Effector memory CD4-positive, alpha-beta T cell (primary cell): ENCODE measurements at places on chromosomes 5 and 9.

GRCh38 chr5:76999451-76999850, 30.8 kb upstream of the AGGF1 start:
- DNase-seq: no peak

- DNase-seq: no peak
Measured at GRCh38 chr9:113712053-113712452, 164.1 kb upstream of the ZNF618 start.

DNA sequence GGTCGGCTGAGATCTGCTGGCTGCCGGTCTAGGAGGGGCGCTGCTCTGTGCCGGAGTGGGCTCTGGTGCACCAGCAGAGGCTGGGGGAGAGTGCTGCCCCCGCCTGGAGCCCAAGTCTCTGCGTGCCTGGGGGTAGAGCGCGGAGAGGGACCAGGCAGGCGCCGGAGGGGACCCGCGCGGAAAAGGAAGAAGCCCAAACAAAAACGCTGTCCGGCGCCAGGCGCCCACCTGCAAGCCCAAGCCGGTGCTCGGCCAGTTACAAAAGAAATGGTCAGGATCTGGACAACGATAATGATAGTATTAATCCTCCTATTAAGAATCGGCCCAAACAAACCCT, 571 bp upstream of the S1PR3 start:
- DNase-seq: no peak

- no peak for DNase-seq
Measured at GRCh38 chr5:173392-174290, 17.7 kb upstream of the LRRC14B start.

DNA sequence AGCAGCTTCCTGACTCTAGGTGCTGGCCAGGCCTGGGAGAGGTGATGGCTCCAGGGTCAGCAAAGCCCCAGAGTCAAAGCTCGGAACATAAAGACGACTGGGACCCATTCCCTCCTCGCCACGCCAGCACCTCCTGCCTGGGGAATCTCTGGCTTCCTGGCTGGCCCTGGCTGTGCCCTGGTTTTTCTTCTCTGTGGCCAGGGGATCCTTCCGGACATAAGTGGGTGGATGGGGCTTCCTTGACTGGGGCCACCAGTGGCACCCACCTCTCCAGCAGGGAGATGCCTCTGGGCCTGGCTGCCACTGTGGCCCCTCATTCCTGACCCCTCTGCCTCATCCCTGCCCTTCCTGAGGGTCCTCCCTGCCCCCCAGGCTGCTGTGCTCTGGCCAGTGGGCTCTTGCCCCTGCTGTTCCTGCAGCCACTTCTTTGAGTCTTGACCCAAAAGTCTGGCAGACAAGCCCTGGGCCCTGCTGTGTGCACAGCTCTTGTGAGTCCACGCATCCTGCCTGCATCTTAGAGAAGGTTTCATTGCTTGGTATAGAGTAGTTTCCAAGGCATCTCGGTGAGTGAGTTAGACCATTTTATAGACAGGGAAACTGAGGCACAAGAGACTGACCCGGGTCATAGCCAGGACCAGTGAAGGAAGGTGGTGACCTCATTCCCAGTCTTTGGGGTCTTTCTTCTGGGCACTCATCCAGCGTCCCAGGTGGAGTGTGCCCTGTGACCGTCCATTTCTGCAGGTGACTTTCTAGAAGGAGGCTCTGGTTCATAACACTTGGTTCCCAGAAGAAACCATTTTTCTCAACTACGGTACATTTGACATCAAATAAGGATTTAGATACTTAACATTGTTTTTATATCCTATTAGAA, 17.3 kb upstream of the LPCAT1 start:
- DNase-seq: no peak

DNA sequence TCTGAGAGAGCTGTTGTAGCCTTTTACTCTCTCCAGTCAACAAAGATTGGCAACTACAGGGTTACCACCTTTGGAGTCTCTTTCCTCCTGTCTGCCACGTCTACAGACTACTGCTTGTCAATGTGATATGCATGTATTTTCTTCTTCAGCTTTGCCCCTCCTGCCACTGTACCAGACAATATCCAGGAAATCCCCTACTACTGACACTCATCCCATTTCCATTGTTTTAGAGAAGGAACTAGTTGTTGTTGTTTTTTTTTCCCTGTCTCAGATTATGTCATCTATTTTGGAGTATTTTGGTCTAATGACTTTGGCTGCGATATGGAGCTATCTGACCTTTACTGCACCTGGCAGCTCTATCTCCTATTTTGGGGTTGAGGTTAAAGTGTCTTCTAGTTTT, 50.1 kb upstream of the MACIR start:
- DNase-seq: no peak

GRCh38 chr5:96140084-96140483, 178.4 kb upstream of the ELL2 start:
- DNase-seq: no peak

- no peak for DNase-seq
Measured at GRCh38 chr9:92147030-92147851, 32.0 kb upstream of the SPTLC1 start.

DNA sequence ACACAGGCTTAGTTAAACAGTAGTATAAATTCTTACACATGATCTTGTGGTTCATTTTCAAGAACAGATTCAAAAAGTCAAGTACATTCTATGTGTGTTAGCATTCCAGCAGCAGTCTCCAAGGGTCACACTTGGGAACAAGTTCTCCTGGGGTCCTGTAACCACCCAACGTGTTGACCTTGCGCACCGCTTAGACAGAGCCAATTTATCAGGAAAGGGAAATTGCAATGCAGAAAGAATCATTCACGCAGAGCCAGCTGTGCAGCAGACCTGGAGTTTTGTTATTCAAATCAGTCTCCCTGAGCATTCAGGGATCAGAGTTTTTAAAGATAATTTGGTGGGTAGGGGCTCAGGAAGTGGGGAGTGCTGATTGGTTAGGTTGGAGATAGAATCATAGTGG, 8.5 kb upstream of the RXFP3 start:
- DNase-seq: no peak

- no peak for DNase-seq
Measured at GRCh38 chr9:127137640-127138360, 15.4 kb upstream of the ANGPTL2 start.

DNA sequence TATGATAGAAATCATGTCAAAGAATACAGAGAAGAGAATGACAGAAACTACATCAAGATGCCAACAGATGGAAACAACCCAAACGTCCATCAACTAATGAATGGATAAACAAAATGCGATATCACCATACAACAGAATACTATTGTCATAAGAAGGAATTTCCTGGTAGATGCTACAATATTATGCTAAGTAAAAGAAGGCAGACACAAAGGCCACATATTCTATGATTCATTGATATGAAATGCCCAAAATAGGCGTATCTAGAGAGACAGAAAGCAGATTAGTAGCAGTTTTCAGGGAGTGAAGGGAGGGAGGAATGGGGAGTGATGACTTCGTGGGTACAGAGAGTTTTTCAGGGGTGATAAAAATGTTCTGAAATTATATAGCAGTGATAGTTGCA, 58.3 kb upstream of the AKNA start:
- no peak for DNase-seq

- no peak for DNase-seq
Measured at GRCh38 chr5:148939676-148940075, 113.3 kb downstream of the ADRB2 start.

DNA sequence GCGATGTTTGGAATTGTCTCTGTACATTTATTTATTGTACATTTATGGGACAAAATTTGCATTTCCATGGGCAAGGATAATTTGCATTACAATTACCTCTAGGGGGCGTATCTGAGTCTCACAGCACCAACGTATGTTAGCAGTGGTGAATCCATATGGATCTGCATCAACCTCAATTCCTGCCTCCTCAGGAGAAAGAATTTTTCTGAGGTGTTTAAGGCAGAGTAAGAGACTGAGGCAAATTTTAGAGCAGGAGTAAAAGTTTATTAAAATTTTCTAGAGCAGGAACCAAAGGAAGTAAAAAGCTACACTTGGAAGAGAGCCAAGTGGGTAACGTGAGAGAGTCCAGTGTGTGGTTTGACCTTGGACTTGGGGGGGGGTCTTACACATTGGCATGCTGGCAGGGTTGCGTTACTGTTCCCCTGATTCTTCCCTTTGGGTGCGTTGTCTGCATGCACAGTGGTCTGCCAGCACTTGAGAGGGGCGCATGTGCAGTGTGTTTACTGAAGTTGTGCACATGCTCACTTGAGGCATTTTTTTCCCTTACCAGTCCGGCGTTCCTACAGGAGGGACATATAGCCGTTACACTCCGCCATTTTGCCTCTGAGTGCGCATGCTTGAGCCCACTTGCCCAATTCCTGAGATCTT, 21.0 kb upstream of the RAB14 start:
- DNase-seq: no peak

- no peak for DNase-seq
Measured at GRCh38 chr5:167052791-167053190, 1238.7 kb upstream of the WWC1 start.

DNA sequence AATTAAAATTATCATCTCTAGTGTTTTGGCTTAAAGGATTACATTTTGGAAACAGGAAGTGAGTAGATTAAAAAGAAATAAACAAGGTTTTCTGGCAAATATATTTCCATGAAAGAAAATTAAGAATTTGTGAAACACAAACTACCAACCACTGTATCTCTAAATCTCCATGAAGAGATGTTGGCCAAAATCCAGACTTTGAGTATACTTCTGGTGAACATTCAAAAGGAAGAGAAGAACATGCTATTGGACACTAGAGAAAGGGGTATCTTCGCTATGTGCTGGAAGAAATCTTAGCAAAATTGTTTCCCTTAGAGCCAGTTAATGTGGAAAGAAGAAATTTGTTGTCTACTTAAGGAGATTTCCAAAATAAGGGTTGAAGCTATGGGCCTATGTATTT, 710.4 kb upstream of the CTNND2 start:
- no peak for DNase-seq

- no peak for DNase-seq
Measured at GRCh38 chr5:14395411-14395810, 186.2 kb upstream of the OTULINL start.

DNA sequence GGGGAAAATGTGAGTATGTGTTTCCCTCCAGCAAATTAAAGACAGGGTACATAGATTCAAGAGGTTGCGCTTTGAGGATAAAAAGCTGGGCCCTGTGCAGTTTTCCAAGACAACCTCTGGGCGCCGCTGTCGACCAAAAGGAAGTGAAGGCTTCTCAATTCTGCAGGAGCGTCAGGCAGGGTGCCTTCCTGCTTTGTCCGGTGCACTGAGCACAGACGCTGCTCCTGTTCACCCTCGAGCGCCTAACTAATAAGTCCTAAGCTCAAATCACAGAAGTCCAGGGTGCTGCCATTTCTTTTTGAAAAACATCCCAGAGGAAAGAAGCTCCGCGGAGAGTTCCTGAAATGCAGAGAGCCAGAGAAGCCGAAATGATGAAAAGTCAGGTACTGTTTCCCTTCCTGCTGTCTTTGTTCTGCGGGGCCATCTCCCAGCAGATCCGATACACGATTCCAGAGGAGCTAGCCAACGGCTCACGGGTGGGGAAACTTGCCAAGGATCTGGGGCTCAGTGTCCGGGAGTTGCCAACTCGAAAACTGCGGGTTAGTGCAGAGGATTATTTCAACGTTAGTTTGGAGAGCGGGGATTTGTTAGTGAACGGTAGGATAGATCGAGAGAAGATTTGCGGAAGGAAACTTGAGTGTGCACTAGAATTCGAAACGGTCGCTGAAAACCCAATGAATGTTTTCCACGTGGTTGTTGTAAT, at the start of gene PCDHGB1:
TSS of gene PCDHGB1 (plus strand) at position 183 of the 703 bp plus-strand sequence. CDS start at position 345, 162 bp downstream.
- DNase-seq: peak; percentile 12

GRCh38 chr9:35730486-35730854, 1.5 kb downstream of the TLN1 start:
- no peak for DNase-seq

GRCh38 chr5:44535621-44536020, 146.4 kb upstream of the FGF10 start:
- DNase-seq: no peak

GRCh38 chr5:41681840-41682239, 171.4 kb upstream of the PLCXD3 start:
- no peak for DNase-seq

DNA sequence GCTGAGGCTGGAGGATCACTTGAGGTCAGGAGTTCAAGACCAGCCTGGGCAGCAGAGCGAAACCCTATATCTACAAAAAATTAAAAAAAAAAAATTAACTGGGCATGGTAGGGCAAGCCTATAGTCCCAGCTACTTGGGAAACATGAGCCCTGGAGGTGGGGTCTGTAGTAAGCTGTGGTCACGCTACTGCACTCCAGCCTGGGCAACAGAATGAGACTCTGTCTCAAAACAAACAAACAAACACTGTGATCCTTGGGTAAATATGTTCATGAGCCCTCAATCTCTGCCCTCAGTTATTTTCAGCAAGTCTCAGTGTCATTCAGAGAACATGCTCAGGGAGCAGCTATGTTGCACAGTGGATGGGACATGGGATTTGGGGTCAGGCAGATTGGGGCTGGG, 76.2 kb downstream of the PTTG1 start:
- DNase-seq: no peak

DNA sequence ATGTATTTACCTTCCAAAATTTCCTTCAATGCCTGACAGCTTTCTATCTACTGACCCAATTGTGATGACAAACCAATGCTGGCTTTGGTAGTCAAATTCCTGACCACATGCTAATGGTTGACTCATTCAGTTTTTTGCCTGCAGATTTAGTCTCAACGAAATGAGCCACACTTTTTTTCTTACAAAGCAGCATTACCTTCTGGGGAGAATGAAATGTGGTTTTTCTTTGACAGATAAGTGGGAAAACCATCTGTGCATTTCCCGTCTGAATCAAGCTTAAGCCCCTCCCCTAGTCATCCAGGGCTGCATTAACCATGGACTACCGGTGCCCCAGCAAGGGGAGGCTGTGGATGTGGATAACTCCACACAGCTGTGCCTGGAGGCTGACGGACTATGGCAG, 99.6 kb upstream of the TAF11L2 start:
- DNase-seq: no peak

- DNase-seq: no peak
Measured at GRCh38 chr5:160377651-160378050, 7.2 kb upstream of the C1QTNF2 start.

DNA sequence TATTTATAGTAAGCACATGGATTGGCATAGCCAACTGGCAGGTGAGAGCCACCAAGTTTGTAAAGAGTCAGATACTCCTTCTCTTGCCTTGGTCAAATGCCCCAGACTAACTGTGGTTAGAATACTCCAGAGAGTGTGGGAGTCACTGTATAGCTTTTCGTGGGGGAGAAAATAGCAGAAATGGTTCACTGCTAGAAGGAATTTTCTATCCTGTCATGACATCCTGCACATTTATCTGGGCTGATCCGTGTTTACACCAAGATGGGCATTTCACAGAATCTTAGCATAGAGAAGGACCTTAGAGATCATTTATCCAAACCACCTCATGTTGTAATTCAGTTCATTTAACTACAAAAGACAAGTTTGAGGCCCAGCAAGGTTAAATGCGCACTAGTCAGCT, 460.8 kb downstream of the ENC1 start:
- no peak for DNase-seq

- DNase-seq: no peak
Measured at GRCh38 chr5:36242534-36243485, 1.1 kb upstream of the NADK2 start.
